ENCODE measurements at places on chromosomes 11 and 22.

DNA sequence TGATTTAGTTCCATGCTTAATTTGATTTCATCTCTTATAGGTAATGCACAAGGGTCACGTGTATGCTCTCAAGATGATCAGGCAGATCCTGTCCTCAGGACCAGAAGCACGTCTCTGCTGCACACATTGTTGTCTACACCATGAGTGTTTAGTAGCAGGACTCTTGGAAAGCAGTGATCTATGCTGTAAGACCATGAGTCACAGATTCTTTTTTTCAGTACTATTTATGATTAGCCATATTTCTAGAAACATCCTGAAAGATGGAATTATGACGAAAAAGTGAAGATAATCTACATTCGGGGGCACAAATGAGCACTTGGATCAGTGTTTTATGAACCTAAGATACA, 29.6 kb downstream of the ZBED4 start:
- no peak for DNase-seq
- H3K27me3 ChIP-seq, result no peaks in the 10 kb centered on the region
- peaks cover 4% of the 10 kb centered on the region for H3K4me1 ChIP-seq

GRCh38 chr11:113557926-113558325, 82.7 kb upstream of the DRD2 start:
- no peaks in the 10 kb centered on the region for H3K36me3 ChIP-seq
- H3K27ac ChIP-seq, result no peak overlapping the region
- no peaks in the 10 kb centered on the region for H3K27me3 ChIP-seq
- DNase-seq, result no peak
- H3K4me1 ChIP-seq, result peaks cover 8% of the 10 kb centered on the region

DNA sequence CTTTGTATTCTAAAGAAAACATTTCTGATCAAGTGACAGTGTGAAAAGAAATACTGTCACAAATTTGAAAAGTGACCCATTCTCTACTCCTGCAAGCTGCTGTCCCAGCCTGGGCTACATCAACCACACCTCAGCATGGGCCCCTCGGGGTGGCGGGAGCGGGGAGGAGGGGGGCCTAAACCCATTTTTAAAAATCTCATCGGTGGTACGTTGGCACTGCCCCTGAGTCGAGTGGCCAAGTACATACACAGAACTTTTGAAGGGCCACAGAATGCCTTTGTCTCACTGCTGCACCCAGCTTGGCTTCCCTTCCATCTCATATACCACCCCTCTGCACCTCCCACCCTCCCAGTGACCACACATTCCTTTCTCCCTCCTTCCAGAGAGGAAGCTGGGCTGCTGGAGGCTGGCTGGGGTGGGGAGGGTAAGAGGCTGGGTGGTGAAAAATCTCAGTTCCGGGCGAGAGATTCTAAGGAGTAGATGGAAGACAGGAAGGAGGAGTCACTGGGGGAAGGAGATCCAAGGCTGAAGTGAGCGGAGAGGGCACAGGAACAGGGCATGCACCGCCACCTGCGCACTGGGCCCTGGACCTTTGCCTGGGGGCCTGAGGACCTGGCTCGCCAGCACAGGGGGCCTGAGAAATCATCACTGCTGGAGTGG, 21.1 kb downstream of the FXYD6 start:
- peaks cover 41% of the 10 kb centered on the region for H3K27me3 ChIP-seq
- no peak overlapping the region for H3K27ac ChIP-seq
- H3K36me3 ChIP-seq, result no peaks in the 10 kb centered on the region
- no peaks in the 10 kb centered on the region for H3K4me1 ChIP-seq
- DNase-seq, result no peak

DNA sequence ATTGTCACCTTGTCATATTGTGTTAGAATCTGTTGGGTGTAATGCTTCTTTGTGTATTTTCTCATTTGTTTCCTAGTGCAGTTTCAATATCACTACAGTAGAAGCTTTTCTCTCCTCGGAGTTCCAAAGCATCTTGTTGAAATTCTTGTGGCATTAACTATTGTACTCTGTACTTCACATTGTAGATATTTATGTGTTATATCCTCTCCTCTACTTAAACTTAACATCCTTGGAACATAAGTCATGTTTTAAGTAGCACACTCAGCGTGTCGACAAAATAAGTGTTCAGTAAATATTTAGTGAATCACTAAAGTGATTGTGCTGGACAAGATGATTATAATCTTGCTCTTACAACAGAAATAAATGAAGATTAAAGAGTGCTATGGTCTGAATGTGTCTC, 201.7 kb downstream of the ARHGAP42 start:
- H3K36me3 ChIP-seq, result no peaks in the 10 kb centered on the region
- no peaks in the 10 kb centered on the region for H3K4me1 ChIP-seq
- no peak overlapping the region for H3K4me3 ChIP-seq
- no peak for DNase-seq
- H3K27ac ChIP-seq, result no peak overlapping the region

DNA sequence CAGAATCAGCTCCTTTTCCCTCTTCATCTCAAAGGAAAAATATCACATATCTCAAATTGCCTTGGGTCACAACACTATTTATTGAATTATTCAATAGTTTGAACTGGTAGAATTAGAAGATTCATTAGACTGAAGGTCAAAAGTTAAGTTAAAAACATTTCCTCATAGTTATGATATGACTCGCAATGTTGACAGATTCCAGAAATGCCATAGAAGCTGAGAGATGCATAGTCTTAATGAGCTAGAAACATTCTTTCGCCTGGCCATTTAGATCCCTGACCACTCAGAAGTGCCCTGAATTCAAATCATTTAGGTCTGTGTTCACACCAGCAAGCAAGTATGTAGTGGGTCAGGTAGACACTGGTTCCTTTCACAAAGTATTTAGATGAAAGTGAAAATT, 44.4 kb downstream of the FAT3 start:
- H3K27me3 ChIP-seq, result no peaks in the 10 kb centered on the region
- no peaks in the 10 kb centered on the region for H3K4me1 ChIP-seq
- no peaks in the 10 kb centered on the region for H3K36me3 ChIP-seq
- no peak for DNase-seq
- no peak overlapping the region for H3K27ac ChIP-seq
- H3K4me3 ChIP-seq, result no peak overlapping the region

DNA sequence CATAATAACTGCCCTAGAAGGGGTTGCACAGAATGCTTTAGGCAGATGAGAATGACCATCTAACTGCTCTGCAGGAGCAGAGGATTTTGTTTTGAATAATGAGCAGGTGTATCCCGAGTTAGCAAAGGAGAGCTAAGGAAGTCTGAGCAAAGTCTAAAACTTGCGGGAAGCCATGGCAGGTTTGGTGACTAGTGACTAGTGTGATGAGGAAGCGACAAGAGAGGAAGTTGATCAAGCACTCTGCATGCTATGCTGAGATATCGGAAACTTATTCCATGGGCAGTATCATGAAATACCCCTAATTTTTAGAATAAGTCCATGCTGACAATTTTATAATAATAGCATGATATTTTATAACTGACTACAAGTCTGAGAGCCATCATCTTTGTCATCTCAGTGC, 12.9 kb downstream of the OLFML1 start:
- no peaks in the 10 kb centered on the region for H3K36me3 ChIP-seq
- no peak overlapping the region for H3K27ac ChIP-seq

GRCh38 chr22:21840236-21840823, 27.1 kb downstream of the MAPK1 start:
- no peak overlapping the region for H3K4me3 ChIP-seq
- DNase-seq, result no peak
- peaks cover 25% of the 10 kb centered on the region for H3K36me3 ChIP-seq
- H3K27me3 ChIP-seq, result no peaks in the 10 kb centered on the region

GRCh38 chr22:31637891-31638618, 24.0 kb downstream of the PISD start:
- peak overlapping the region; percentile 32 for H3K27ac ChIP-seq
- no peaks in the 10 kb centered on the region for H3K36me3 ChIP-seq
- H3K4me3 ChIP-seq, result no peak overlapping the region
- peaks cover 4% of the 10 kb centered on the region for H3K4me1 ChIP-seq
- H3K27me3 ChIP-seq, result no peaks in the 10 kb centered on the region

GRCh38 chr22:50703726-50704509, 31.3 kb downstream of the SHANK3 start:
- H3K4me1 ChIP-seq, result peaks cover 28% of the 10 kb centered on the region
- no peaks in the 10 kb centered on the region for H3K36me3 ChIP-seq
- H3K27me3 ChIP-seq, result no peaks in the 10 kb centered on the region

DNA sequence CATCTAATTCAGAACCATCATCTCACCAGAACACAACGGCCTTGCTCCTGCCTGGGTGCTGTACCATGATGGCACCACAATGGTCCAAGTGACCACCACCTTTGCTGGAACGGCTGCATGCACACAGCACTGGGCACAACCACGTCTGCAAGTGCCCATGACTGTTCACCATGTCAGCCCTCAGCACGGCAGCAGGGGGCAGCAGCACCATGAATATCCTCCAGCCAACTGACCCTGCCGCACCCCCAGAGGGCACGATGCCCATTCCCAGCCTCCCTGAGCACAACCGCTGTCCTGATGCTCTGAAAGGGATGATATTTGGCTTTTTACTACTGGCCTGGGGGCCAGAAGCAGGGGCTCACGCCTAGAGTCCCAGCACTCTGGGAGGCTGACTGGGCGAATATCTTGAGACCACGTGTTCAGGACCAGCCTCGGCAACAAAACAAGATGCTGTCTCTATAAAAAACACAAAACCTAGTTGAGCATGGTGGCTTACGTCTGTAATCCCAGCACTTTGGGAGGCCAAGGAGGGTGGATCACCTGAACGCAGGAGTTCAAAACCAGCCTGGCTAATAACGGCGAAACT, 25.7 kb downstream of the DRD4 start:
- peak; percentile 72 for DNase-seq
- H3K36me3 ChIP-seq, result peaks cover 84% of the 10 kb centered on the region
- no peak overlapping the region for H3K27ac ChIP-seq
- no peak overlapping the region for H3K4me3 ChIP-seq
- no peaks in the 10 kb centered on the region for H3K27me3 ChIP-seq

- H3K36me3 ChIP-seq, result no peaks in the 10 kb centered on the region
- DNase-seq, result no peak
- H3K4me1 ChIP-seq, result no peaks in the 10 kb centered on the region
- no peak overlapping the region for H3K27ac ChIP-seq
Measured at GRCh38 chr11:130527636-130528297, 79.3 kb downstream of the ADAMTS15 start.

- H3K4me3 ChIP-seq, result no peak overlapping the region
- peak; percentile 38 for DNase-seq
- H3K27me3 ChIP-seq, result no peaks in the 10 kb centered on the region
- no peak overlapping the region for H3K27ac ChIP-seq
- H3K36me3 ChIP-seq, result no peaks in the 10 kb centered on the region
- no peaks in the 10 kb centered on the region for H3K4me1 ChIP-seq
Measured at GRCh38 chr11:18802381-18803257, 11.0 kb upstream of the PTPN5 start.

GRCh38 chr11:64915376-64915887, 1.6 kb downstream of the ATG2A start:
- H3K27ac ChIP-seq, result peak overlapping the region; percentile 87
- H3K27me3 ChIP-seq, result no peaks in the 10 kb centered on the region
- peak overlapping the region; percentile 87 for H3K4me3 ChIP-seq
- peaks cover 37% of the 10 kb centered on the region for H3K36me3 ChIP-seq
- DNase-seq, result no peak

- H3K27me3 ChIP-seq, result no peaks in the 10 kb centered on the region
- H3K4me3 ChIP-seq, result no peak overlapping the region
- H3K36me3 ChIP-seq, result peaks cover 83% of the 10 kb centered on the region
- H3K4me1 ChIP-seq, result no peaks in the 10 kb centered on the region
- no peak for DNase-seq
- H3K27ac ChIP-seq, result no peak overlapping the region
Measured at GRCh38 chr11:57804466-57804865, 42.9 kb downstream of the CTNND1 start.

DNA sequence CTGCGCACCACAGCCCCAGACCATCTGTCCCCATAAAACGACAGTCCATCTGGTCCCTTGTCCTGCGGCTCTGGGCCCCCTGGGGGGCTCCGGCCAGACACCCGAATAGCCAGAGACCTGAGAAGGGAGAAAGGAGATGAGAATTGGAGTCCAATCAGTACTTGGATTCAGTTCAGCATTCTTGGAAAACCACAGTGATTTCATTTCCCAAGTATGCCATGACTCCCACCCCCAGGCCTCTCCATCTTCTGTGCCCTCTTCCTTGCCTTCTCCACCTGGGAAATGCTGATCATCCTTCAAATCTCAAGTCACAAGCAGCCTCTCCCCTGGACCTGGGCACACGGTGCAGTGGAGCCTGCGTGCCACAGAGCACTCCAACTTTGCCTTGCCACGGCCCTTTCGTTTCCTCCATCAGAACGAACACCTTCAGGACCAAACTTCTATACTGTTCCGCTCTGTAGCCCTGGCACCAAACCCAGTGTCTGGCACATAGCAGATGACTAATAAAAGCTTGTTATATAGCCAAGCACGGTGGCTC, 10.9 kb upstream of the MFNG start:
- no peak for DNase-seq
- peaks cover 10% of the 10 kb centered on the region for H3K4me1 ChIP-seq
- H3K36me3 ChIP-seq, result 0 out of 3 replicates have a peak, but pooled peaks cover 2% of the 10 kb centered on the region
- no peaks in the 10 kb centered on the region for H3K27me3 ChIP-seq
- no peak overlapping the region for H3K4me3 ChIP-seq

DNA sequence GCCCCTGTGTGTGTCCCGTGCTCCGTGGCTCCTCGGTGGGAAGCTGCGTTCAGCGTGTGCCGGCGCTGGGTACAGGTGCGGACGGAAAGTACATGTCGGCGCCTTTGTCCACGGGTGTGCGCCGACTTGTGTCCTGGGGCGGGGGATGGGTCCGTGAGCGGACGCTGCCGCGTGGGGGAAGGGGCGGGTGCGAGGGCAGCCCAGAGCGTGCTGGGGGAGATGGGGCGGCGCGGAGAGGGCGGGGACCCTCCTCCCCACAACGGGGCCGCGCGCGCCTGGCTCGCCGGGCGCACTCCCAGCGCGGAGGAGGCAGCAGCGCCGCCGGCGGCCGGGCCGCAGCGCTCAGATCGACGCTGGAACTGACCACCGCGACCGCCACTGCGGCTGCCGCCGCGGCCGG, 33.6 kb upstream of the RELT start:
- H3K27ac ChIP-seq, result no peak overlapping the region
- H3K36me3 ChIP-seq, result no peaks in the 10 kb centered on the region
- H3K4me3 ChIP-seq, result no peak overlapping the region
- DNase-seq, result no peak

GRCh38 chr22:23789638-23790037, 2.9 kb downstream of the SMARCB1 start:
- H3K27me3 ChIP-seq, result no peaks in the 10 kb centered on the region
- H3K36me3 ChIP-seq, result peaks cover 44% of the 10 kb centered on the region
- peaks cover 12% of the 10 kb centered on the region for H3K4me1 ChIP-seq
- DNase-seq, result no peak
